ENCODE measurements at places on chromosomes 11 and 22.

DNA sequence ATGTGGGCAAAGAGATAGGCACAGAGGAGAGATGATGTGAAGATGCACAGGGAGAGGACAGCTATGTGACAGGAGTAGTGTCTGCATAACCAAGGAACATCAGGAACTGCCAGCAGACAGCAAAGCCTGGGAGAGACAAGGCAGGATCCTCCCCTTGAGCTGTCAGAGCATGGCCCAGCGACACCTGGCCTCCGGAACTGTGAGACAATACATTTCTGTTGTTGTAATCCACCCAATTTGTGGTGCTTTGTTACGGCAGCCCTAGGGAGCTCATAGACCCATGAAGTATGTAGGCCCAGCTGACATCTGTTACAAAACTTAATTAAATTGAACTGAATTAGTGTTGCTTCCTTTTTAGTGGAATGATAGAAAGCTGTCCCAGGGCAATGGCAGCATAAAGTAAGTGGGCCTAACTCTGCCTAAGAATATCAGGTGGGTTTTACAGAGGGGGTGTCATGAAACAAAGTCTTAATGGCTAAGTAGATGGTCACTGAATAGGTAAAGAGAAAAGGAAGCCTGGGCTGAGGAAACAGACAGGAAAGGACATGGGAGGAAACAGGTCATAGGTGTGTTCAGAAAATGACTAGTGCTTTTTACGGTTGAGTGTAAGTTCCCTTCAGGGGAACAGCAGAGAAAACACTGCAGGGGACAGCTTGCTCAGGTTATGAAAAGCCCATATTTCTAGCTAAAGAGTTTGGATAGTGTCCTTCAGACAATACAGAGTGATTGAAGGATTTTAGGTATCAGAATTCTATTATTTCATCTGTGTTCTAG, 24.8 kb downstream of the RASSF10 start:
- no peak for DNase-seq

GRCh38 chr22:34973926-34974325, 92.0 kb upstream of the ISX start:
- DNase-seq: no peak

DNA sequence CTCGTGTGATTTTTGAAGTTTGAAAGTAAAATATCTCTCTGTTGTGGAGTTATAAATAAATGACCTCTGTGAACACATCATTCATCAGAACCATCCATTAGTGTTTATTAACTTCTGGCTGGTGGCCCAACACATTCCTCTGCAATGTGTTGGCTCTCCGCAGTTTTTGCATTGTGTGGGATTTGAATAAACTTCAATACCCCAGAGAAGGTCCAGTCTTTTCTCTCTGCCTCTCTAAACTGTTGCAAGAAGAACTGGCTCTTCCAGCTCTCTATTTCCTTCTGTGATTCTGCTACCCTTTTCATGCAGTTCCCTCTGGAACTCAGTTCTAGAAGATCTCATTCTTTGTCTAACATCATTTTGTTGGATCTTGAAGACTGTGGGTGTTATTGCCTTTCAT, 125.0 kb upstream of the ARHGAP42 start:
- DNase-seq: no peak

- DNase-seq: no peak
Measured at GRCh38 chr11:105701098-105701497, 91.2 kb downstream of the GRIA4 start.

DNA sequence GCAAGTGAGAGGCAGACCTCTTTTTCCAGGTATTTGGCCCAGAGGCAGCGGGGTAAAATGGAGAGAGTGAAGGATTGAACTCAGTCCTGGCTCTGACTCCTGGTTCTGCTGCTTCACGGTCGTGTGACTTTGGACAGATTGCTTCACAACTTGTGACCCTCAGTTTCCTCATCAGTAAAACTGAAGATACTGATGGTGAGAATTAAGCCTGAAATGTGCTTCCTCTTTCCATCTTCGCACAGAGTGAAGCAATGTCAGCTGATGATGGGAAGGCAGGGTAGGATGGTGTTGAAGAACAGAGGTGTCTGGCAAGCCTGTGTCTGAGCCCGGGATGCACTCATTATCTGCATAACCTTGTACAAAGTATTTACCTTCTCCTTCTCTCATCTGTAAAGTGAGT, 59.0 kb downstream of the UBASH3B start:
- no peak for DNase-seq

DNA sequence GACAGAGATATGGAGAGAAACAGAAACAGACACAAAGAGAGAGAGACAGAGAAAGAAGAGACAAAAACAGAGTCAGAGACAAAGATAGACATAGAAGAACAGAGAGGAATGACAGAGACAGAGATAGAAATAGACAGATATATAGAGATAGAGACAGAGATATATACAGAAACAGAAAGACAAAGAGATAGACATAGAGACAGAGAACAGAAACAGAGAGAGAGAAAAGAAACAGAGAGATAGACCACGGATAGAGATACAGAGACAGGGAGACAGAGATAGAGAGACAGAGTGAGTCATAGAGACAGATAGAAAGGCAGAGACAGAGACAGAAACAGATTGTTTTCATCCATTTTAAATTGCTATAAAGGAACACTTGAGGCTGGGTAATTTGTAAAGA, 12.3 kb upstream of the MPEG1 start:
- no peak for DNase-seq

- no peak for DNase-seq
Measured at GRCh38 chr11:111718436-111718835, 47.8 kb downstream of the PPP2R1B start.

DNA sequence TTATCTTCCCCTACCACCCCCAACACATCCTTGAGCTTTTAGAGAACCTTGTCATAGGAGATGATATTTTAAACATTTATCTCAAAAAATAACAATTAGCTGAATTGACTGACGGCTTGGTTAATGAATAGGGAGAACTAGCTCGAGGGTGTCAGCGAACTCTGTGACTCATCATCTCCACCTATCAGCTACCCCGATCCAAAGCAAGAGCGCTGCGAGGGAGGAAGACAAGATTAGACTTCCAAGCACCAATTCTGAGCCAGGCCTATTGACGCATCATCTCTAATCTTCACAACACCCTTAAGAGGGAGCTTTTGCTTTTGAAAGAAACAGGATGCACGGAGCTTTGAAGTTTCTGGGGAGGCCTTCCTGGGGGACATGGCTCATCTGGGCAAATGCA, 51.0 kb upstream of the GALNT18 start:
- no peak for DNase-seq

DNA sequence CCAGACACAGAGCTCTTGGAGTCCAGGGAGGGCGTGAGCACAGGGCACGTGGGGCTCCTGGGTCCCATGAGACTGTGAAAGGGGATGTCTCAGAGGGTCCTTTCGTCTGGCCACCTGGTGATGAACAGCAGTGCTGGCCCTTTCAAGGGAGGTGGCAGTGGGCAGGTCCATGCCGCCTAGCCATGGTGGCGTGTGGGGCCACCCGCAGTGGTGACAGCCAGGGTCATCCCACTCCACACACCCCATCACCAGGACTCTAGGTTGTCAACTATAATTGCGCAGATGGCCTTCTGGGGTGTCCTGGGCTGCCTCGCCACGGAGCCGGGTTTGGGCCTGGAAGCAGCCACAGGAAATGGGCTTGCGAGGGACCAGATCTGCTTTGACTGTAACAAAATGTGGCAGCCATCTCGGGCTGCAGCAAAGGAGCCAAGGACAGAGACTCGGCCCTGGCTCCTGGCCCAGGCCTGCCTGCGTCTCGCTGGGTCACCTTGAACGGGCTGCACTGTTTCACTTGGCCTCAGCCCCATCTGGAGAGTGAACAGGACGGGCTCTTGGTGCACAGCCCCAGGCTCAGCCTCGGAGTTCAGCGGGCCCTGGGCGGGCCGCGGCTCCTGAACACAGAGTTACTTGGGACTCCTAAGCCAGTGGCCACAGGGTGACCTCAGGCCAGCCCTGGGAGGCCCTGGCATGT, 1350.5 kb downstream of the BRD1 start:
- DNase-seq: no peak

GRCh38 chr11:113728814-113729213, 22.7 kb upstream of the TMPRSS5 start:
- no peak for DNase-seq

DNA sequence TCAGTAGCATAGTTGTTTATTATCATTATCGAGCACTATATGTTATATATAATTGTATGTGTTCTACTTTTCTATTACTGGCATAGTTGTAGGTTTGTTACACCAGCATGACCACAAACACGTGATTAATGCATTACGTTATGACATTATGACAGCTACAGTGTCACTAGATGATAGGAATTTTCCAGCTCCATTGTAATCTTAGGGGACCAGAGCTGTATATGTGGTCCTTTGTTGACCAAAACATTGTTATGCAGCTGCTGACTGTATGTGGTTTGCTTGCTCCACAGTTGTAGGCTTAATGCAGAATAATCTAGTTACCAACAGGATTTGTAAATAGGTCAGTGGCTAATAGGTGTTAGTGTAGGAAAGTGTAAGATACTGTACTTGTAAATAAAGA, 66.1 kb downstream of the HSD17B12 start:
- DNase-seq: no peak

GRCh38 chr11:122246874-122247273, 130.9 kb upstream of the BLID start:
- peak; percentile 14 for DNase-seq

DNA sequence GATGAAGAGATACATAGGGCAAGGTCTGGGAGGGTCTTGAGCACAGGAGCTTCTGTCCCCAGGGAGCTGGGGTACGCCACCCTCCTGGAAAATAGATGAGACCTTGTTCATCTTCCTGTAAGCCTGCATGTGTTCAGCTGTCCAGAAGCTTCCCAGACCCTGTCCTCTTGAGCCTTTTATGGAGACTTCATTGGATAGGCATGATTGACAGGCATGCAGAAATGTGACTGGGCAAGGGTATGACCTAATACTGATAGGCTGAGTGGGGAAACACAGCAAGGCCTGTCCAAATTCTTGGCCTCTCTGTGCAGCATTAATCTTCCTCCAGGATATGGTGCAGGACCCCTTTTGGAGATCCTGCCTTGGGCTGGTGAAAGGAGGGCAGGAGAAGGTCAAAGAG, 15.7 kb downstream of the ARCN1 start:
- DNase-seq: no peak

- DNase-seq: no peak
Measured at GRCh38 chr11:105040703-105041102, 4.4 kb downstream of the CARD16 start.

DNA sequence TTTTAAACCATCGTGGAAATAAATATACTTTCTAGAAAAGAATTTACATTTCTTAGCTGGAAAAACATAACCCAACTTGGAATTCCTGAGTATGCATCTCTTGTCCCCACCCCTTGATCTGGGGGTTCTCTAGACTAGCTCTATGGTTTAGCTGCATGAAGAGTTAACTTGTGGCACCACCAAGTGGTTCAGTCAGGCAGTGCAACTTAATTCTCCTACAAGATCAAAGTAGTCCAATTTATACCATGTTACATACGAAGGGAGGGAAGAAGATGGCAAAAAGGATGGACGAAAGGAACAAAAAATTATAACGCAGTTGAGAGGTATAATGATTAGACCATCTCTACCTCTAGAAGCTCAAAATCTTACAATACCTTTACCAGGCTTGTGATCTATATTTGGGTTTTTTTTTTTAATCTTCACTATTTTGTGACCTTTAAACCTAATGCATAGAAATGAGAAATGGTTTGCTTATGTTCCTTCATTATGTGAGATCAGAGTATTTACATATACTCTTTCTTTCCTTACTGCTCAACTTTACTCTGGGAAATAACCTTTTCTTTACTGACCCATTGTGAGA, 28.5 kb upstream of the ALKBH3 start:
- peak; percentile 49 for DNase-seq

DNA sequence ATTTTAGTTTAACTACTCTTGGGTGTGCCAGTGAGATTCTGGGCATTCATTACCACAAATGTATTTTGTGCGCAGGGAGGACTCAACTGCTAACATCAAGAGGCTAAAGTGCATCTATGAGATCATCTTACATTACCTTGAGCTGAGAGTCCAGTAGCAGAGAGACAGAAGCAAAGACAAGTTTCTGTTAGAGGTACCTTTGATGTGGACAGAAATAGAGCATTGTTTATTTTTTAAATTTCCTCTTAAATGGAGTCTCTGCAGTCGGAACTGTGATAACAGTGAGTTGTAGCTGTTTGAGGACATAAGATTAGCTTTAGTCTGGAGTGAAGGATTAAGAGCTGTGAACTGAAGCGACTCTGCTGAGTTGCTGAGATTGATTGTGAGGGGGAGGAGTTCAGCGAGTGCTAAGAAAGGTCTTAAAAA, 297.0 kb downstream of the CADM1 start:
- peak; percentile 89 for DNase-seq

- peak; percentile 69 for DNase-seq
Measured at GRCh38 chr11:2700415-2701211, 819 bp upstream of the KCNQ1OT1 start.

DNA sequence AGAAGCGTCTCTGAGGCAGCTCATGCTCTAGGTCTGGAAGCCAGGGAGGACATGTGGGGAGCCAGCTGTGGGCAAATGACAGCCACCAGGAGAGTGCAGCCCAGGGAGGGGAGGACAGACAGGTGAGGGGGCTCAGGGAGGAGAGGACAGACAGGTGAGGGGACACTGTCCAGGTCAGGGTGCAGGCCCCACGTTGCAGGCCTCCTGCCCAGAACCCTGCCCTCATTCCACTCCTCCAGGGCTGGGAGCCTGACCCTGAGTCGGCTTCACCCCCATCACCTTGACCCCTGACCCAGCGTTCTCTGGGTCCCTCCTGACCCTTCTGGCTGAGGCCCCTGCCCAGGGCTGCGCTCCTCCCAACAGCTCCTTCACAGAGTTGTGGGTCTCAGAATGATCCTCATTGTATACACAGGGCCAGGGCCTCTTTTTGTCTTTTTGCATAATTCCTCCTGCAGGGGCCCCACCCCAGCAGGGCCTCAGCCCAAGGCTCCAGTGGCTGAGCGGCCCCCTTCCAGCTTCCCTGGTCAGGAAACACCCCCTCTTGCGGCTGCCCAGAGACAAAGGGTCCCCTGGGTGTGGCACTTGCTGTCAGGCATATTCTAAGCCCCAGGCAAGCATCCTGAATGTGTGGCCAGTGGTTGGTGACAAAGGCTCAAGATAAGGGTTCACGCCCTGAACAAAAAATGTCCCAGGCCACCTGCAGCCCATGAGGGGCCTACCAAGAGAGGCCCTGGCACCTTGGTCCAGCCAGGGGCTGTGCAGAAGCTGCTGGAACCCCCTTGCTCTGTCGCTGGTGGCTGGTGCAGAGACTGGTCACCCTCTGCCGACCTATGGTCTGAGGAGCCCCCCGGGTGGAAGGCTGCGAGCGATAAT, 853.0 kb downstream of the BRD1 start:
- no peak for DNase-seq

Measured in NCI-H1417 (cell line).